GM12891 (cell line): ENCODE measurements at places on chromosomes 12 and 14.

- no peak for DNase-seq
Measured at GRCh38 chr12:57401165-57401564, 29.7 kb downstream of the R3HDM2 start.

DNA sequence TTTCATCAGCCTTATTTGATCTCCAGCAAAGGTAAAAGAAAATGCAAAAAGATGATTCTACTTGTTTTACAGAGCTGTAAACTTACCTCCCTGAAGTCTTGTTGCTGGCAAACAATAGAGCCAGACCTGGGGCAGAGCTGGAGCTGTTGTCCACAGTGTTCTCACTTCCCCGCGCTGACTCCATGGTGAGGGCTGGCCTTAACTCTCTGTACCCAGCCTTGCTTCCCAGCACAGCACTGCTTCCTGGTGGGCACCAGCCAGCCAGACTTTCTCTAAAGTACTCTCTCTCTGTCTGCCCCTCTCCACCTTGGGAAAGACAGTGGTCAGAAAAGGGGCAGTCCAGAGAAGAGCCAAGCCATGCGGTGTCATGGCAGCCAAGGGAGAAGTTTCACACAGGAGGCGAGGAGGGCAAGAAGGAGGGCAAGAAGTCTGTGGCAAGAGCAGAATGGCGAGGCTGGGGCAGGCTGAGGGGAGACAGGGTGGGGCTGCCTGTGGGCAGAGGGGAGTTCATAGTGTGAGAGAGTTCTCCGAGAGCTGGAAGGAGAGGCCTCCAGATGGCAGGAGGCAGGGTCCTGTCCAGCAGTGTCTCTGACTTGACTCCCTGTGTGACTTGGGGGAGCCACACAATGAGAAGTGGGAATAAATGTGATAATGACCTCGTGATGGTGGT lies 9.3 kb downstream of the EVL start:
- DNase-seq: no peak

- peak; percentile 60 for DNase-seq
Measured at GRCh38 chr12:130013771-130014484, 110.1 kb upstream of the TMEM132D start.

DNA sequence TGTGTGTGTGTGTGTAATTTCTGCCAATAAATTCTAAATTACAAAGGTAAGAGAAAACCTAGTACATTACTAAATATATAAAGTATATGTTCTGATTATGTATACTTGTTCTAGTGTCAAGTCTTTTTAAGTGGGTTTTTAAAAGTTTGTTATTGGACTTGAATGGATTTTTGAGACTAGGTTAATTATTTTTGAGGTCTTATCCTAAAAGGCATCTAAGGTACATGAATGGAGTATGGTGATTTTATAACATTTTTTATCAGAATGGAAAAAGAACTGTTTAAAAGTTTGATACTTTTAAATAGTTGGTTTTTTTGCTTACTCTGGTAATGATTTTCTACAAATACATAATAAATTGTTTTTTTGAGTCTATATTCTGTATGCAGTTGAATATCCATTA lies 22.5 kb upstream of the TMPRSS12 start:
- no peak for DNase-seq

DNA sequence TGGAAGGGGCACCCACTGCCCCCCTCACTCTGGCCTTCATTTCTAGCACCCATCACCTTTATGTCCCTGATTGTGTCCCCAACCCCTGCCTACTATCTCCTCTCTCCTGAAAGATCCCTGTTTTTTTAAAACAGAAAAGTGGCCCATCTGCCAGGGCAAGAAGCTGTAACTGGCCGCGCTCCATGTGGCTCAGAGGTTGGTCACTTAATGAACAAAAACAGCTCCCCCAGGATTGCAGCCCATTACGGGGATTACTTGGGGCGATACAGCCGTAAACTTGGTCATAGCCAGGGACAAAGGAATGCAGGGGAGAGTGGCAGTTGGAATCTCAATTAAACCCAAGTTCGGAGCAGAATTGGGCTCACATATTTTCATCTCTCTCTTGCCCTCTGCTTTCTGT lies 34.8 kb upstream of the VSX2 start:
- DNase-seq: no peak

DNA sequence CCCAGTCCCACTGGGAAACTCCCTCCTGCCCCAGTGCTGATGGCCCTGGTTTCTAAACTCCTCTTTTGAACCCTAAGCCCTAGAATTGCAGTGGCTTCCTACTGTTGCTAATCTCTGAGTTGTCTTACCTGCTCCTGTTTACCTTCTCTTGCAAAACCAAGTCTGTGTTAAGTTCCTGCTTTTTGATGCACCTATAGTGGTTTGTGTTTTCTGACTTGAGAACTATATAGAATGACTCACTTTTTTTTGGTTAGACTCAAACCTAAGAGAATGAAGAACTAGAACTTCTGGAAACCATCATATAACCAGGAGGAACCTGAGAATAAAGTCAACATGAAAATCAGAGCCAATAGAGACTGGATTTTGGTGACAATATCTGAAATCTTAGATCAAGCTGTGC lies 5.5 kb upstream of the GAS2L3 start:
- DNase-seq: no peak

- no peak for DNase-seq
Measured at GRCh38 chr12:43113135-43113534, 438.9 kb downstream of the ADAMTS20 start.

GRCh38 chr12:53057816-53058500 lies 8.1 kb downstream of the TNS2 start:
- no peak for DNase-seq

GRCh38 chr12:120804428-120804827 lies 78.8 kb downstream of the ACADS start:
- DNase-seq: no peak

DNA sequence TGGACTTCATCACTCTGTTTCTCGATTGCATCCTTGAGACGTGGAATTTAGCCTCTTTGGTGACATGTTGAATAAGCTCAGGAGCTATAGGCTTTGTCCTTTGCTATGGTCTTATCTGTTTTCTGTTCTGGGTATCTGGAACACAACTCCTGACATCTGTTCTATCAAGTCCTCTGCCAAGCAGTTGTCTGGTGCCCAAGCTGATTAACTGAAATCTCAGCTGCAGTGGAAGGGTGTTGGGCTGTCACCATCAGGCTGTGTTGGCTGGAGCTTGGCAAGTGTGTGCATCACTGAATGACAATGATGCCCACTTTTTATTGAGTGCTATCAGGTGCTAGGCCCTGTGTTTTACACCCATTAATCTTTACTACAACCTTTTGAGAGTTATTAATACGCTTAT lies 77.8 kb downstream of the SMOC1 start:
- no peak for DNase-seq

DNA sequence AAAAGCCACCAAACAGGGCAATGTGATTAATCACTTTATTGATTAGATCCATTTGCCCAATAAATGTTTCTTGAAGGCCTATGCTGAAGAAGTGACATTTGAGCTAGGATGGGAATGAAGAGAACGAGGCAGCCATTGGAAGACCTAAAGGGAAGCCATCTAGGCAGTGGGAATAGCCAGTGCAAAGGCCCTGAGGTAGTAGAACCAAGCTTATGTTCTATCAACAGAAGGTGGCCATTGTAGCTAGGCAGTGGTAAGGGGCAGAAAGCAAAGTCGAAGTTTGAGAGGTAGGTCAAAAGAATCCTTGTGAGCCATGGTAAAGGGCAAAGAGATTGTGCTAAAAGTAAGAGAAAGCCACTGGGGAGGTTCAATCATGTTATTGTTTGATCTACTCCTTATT lies 173.1 kb downstream of the ITPR2 start:
- no peak for DNase-seq

- DNase-seq: peak; percentile 34
Measured at GRCh38 chr12:101697930-101698799, 725 bp downstream of the CHPT1 start.

GRCh38 chr14:79852950-79853744 lies 358.2 kb downstream of the DIO2 start:
- no peak for DNase-seq

DNA sequence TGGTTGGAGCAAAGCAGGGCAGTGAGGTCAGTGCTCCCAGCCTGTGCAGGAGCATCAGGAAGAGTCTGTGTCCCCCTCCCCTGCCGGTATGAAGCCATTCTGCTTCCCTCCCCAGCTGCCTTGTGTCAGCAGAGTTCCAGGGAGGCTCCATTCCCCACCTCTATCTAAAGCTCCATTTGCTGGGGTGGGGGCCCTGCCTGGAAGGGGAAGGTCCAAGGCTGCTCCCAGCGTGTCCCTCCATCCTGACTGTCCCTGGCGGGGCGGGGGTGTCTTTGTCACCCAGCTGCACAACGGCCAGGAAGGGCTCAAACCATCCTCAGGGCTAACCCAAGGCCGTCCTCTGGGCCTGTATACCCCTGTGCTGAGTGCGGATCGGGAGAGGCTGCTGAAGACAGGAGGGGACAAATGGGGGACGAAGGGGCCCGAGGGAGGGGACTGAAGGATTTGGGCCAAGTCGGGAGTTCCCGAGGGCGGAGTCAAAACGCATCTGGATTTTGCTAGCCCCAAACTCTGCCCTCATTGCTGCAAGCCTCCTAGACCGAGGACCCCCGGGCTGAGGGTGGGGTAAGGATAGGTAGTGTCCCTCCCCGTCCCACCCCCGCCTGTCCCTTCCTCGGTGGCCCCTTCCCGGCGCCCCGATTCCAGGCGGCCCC lies 748 bp upstream of the ACVRL1 start:
- no peak for DNase-seq

GRCh38 chr12:2805143-2805520 lies 7.3 kb upstream of the ITFG2 start:
- DNase-seq: no peak

DNA sequence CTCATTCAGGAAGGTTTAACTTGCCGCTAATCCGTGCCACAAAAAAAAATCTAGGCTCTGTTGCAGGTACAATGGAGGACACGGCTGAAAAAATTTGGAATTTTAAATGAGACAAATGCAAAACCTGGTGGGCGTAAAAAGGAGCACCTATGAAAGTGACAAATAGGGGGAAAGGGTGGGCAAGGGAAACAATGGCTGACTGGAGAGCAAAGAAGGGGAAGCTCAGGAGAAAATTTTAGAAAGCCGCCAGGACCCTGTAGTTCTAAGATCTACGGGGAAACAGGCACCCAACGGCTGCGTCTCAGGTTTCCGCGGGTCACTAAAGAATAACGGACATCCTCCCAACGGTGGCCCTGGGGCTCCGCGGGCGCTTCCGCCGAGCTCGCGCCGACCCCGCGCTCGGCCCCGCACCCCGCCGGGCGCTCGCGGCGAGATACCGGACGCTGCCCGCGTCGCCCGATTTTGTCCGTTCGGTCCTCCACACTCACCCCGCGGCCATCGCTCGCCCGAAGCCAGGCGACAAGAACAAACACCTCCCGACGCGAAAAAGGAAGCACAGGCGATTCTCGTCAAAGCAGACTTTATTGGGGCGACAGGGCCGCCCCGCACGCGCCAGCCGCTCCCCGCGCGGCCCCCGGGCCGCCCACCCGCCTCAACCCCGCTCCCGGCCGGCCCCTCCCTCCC lies 1.1 kb upstream of the YY1 start:
- peak; percentile 32 for DNase-seq

DNA sequence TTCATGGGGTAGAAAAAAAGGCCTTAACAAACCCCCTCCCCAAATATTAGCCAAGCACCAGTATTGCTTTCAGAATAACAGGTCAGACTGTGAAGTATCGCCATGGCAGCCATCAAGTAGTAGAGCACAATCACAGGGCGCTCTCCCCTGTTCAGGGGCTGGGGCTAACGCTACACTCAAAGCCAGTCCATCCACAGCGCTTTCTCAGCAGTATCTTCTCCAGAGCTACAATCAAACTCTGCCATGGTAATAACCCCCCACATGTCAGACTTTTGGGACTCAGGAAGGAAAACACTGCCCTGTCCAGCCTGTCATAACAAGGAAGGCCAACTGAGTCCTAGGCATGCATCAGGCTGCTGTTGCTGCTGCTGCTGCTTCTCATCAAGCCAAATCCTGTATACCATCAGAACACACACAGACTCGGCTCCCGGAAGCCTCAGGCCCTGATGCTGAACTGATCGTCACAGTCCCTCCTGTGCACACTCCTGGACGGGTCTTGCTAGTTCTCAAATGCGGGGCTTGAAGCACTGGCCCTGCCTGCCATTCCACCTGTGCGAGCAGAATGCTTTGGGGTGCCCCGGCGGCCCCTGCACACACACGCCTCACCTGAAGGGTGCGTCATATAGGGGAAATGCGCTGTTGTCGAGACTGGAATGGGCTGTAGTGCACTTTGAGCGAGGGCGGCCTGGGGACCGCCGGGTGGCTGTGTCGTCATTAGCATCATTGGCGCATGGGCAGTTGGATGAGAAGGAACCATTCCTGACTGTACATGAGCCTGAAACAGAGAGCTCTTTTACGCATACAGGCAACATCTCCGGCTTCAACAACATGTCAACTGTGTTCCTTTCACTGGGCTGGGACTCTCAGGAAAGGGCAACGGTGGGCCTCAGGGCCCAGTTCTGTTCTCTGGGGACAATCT lies 47.6 kb downstream of the SH2B3 start:
- no peak for DNase-seq
